ENCODE measurements at places on chromosomes 7 and 10.

DNA sequence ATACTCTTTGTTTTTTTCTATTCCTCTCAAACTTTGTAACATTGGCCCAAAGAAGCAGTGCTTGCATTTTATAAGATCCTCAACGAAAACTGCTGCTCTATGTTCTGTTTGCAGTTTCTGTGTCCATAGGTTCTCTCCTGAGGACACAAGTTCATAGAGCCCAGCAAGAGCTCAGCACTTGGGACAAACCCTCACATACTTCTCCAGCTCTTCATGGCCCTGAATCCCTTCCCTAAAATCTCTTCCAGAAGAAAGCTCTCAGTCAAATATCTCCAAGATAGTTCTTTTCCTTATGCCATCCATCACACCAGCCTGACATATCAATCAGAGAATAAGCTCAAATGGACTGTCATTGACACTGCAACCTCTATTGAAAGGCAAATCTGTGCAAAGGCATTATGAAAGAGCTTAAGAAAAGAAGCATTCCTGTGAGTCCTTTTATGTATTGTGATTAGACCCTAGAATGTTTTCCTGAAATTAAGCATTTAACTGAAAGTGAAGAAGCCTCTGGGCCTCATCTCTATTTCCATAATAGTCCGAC is 405.5 kb downstream of the ANKRD7 start:
- no peak for DNase-seq

DNA sequence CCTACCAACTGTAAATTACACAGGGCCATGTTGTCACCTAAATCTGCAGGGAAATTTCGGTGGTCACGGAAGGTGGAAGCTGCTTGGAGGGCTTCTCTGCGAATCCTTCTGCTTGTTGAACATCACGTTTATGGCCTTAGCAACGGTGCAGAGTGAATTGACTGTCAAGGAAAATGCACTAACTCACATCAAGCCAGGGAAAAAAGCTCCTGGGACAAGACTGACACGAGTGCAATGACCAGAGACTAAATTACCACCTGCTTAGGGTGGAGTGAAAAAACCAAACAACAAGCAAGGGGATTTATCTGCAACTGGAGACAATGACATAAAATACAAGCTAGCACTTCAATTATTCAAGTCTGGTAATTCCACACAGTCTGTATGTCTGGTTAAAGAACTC is 211.2 kb downstream of the JAZF1 start:
- no peak for DNase-seq

DNA sequence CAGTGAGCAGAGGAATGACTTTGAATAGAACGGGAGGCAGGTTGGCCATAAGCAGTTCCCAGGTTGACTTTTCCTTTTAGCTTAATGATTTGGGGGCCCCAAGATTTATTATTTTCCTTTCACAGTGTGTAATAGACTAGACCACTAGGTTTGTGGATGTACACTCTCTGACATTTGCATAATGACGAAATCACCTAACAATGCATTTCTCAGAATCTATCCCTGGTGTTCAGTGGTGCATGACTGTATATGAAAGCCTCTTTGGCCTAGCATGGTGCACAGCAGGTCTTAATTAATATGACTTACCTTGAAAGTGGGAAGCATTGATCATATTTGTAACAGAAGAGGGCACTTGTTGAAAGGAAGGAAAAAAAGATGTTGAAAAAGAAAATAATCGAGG is 761.9 kb downstream of the TYW1 start:
- no peak for DNase-seq

DNA sequence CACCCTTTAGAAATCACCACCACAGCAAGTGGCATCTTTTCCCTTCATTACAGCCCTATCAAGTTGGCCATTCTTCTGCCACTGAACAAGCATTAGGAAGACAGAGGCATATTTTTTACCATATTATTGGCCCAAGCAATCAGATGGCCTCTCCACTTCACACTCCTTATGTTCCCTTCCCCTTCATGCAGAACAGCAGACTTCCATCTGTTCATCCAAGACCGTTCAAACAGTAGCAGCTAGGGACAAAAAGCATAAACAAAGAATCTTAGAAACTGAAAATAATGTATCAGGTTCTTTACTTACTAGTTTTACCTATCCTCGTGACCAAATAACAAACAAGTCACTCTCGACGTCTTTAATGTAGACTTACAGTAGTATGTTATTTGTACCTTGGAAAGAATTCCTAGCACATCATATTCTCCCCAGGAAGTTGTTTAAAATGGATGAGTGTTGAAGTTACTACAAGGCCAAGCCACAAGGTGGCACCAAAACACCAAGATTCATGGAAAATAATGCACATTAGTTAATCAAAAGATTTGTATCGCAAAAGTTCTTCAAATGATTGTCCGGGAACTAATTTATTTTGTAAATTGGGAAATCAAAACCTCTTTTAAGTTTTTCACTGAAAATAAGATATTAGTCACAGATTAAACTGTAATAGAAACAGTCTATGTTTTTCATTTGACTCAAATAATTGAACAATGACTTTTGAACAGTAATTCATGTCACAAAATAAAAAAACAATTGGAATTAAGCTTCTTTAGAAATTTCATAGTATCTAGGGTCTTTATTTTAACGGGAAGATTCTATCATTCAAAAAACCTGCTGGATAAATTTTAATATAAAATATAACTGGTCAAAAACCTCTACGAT is 112.1 kb downstream of the VPS41 start:
- peak; percentile 26 for DNase-seq

GRCh38 chr10:22427890-22428571 is 82.7 kb downstream of the SPAG6 start:
- DNase-seq = no peak

DNA sequence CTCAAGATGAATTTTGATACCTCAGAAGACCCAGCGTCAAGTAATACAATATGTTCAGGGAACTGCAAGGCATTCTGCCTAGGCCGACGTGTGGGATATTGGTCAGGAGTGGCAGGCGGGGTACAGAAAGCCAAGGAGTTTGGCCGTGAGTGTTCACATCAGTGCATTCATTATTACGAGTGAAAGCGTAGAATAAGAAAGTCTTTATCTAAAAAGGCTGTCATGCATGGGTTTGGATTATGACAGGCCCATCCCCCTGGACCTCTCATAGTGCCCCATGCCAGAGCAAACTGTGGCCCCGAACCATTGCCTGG is 7.5 kb downstream of the AIMP2 start:
- DNase-seq = no peak

DNA sequence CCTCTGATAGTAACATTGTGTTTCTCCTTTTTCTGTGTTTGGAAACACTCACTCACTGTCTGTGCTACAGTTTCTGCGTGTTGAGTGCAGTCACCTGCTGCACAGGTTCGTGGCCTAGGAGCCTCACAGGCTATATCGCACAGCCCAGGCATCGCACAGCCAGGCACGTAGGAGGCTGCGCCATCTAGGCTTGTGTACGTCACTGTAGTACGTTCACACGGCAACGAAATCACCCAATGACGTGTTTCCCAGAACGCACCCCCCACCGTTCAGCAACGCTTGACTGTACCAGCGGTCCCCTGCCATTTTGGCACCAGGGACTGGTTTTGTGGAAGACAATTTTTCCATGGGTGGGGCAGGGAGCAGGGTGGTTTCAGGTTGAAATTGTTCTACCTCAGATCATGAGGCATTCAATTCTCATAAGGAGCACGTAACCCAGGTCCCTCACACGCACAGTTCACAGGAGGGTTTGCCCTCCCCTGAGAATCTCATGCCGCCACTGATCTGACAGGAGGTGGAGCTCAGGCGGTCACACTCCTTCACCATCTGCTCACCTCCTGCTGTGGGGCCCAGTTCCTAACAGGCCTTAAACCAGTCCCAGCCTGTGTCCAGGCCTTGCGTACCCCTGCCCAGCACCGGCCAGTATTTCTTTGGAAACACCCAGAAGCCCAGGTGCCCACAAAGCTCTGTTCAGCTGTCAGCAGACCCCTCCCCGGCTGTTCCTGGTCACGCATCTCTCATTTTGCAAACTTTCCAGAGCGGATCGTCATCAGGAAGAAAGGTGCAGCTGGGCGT is 23.2 kb upstream of the PRKAR1B start:
- no peak for DNase-seq

GRCh38 chr7:131076711-131077181 is 250.9 kb upstream of the MKLN1 start:
- DNase-seq = no peak

- DNase-seq = no peak
Measured at GRCh38 chr7:92723205-92723604, 113.2 kb downstream of the CDK6 start.

GRCh38 chr10:62022830-62023229 is 121.3 kb downstream of the ARID5B start:
- no peak for DNase-seq

DNA sequence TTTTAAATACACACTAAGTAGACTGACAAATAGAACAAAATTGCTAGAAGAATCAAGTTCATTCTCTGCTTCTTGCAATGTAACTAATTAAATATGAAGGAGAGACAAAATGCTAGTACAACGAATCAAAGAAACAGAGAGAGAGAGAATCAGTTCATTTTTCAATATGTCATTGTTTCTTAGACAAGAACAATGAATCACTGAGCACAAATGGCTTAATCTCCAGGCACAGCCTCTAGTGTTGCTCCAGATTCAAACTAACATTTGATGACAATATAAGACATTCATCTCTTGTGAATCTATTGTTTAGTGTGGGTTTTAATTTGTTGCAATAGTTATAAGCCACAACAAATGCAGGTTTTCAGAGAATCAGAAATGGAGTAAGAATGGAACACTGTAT is 357.4 kb upstream of the TMEM229A start:
- no peak for DNase-seq

DNA sequence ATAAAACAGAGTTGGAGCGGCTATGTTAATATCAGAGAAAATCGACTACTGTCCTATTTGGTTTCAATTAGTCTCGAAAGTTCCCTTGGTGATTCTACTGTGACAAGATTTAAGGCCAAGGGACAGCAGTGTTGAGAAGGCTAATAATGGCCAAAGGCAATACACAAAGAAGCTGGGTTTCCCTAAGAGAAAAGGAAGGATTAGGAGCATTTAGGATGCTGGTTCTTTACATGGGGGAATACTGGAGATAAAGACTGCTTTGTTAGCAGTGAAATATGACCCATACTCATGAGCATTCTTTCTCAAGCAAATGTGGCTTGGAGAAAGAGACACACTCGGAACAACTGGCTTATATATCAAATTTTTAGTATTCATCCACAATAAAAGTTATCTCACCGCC is 32.2 kb downstream of the IQUB start:
- DNase-seq = no peak

- no peak for DNase-seq
Measured at GRCh38 chr10:110972231-110973134, 53.1 kb downstream of the SHOC2 start.

GRCh38 chr10:107498983-107499382 is 334.5 kb upstream of the SORCS1 start:
- DNase-seq = no peak

DNA sequence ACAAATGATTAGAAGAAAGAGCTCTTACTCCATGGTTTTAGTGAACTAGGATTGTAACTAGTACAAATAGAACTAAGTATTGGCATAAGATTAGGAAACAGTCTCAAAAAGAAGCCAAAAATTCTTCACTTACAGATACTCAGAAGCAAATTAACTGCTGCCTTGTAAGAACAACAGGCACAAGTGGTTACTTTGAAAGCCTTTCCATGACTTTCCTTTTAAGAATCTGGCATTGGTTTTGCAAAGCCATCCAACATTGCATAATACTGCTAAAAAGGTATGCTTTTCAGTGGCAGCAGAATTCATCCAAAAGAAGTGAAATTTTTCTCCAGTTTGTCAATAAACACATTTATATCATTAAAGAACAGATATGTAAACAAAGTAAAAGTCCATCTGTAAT is 126.8 kb upstream of the ODAD2 start:
- DNase-seq = no peak

GRCh38 chr10:121998462-121998861 is 9.5 kb downstream of the TACC2 start:
- no peak for DNase-seq

DNA sequence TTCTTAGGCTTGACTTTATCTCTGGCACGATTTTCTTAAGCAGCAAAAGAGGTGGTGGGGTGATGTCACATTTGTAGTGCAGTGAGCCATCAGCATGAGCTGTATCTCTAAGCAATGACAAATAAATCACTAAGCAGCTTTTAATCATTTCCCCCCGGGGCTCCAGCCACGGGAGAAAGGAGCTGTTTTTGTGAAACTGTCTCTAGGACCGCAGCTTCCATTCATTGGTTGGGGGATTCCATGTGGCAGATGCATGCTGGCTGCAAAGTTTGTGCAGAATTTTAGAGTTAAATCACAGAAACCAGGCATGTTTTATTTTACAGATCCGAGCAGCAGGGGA is 464 bp downstream of the KIAA1217 start:
- no peak for DNase-seq

- no peak for DNase-seq
Measured at GRCh38 chr7:80764132-80764531, 125.7 kb downstream of the CD36 start.

- no peak for DNase-seq
Measured at GRCh38 chr7:103680161-103681144, 234.4 kb upstream of the SLC26A5 start.

- peak; percentile 29 for DNase-seq
Measured at GRCh38 chr7:4725014-4725849, 43.1 kb downstream of the FOXK1 start.

GRCh38 chr7:155731871-155732270 is 80.4 kb downstream of the SHH start:
- no peak for DNase-seq

DNA sequence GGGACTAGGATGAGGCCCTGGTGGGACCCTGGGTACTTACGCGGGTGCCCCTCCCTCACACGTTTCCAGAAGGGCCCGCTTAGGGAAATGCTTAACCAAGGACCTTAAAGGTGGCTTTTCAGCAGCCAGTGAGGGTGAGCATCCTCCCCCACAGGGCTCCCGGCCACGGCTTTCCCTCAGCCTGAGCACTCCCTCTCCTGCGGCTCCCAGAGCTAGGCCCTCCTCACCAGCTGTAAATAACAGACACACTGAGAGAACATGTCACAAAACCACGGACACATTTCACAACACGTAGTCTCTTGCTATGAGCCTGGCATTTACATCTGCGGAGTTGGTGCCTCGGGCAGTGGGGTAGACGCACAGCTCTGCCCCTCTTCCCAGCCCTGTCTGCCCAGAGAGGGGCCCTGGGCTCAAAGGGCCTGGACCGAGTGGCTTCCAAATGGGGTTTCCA is 25.2 kb downstream of the GRID1 start:
- DNase-seq = no peak

DNA sequence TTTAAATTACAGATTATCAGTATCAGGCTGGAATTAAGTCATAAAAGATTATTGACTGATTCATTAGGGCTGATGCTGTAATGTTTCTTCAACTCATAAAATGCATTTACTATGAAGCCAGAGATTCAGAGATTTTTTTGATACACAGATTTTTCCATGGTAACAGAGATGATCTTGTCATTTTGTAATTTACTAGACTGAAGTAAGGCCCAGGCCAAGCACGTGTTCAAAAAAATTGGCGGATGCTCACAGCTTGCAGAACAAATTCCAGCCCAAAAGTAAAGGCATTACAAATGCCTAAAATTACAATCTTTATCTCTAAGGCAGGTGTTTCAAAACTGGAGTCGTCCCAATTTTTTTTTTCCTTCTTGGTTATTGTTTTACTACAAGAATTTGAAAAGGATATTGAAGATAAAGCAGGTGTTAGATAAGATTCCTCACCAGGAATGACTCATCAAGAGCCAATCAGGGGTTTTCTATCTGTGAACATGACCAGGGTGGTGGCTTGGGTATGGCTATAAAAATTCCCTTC is 78.4 kb upstream of the MEOX2 start:
- no peak for DNase-seq

Measured in T follicular helper cell (primary cell).